ENCODE measurements at places on chromosomes 1 and 21. TPM values are rescaled to one million over a fixed set of nuclear protein-coding genes. Genes with fewer than 3 reads are reported as not detected.

Gene MLLT11
- total RNA-seq = 0.33 TPM

Gene PLEKHO1
- total RNA-seq = 3.7 TPM

DNA sequence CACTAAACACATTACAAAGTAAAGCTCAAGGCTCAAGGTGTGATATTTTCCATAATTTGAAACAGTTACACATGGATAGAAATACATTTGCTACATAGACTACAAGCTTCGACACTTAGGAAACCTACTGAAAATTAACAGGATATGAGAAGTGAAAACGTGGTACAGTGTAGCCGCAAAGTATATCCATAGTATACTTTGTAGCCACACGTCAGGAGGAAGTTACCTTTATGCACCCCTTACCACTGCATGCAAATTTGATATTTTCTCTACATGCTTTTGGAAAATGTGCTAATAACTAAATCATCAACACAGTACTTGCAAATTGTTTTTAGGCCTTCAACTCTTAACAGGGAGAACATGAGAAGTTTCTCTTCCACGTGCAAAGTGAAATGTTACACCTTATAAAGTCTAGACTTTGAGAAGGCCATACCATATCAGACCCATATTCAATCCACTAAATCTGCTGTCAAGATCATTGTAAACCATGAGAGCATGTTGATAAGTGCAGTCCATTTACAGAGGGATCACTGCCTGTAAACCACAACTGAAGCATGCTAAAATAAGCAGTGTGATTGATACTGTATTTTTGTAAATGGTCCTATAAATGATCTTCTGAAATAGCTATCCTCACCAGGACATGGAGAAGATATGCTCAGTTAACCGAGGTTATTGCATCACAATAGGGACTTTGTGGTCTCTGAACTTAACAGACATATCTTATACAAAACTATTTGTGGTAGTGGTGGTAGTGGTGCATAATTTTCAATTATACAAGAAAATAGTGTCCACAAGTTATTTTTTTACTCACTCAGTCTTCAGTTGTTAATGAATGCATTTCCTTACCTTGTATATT is 64.7 kb downstream of the VAV3 start:
- no peak for DNase-seq
- no peak overlapping the region for H3K27ac ChIP-seq
- no peaks in the 10 kb centered on the region for H3K27me3 ChIP-seq

GRCh38 chr1:12159816-12160215 is 7.0 kb upstream of the TNFRSF1B start:
- no peak overlapping the region for H3K27ac ChIP-seq
- no peaks in the 10 kb centered on the region for H3K36me3 ChIP-seq
- no peaks in the 10 kb centered on the region for H3K27me3 ChIP-seq
- peaks cover 6% of the 10 kb centered on the region for H3K4me1 ChIP-seq
- no peak for DNase-seq

Gene KRTAP19-1
- not detected for total RNA-seq

DNA sequence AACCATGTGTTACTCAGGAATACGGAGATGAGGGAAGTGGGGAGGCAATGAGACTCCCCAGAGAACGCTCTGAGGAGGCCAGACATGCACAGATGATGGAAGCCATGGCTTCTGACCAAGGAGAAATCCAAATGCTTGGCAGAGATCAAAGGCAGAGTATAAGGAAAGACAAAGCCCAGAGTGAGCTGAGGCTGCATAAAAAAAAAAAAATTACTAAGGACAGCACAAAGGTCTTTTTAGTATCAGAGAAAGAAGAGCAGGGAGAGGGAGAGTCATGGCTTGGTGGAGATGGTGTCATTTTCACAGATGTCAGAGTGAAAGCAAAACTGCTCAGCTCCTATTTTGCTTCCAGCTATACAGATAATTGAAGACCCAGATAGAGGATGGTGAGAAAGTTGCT is 8.1 kb upstream of the NCF2 start:
- H3K4me1 ChIP-seq = no peaks in the 10 kb centered on the region
- no peaks in the 10 kb centered on the region for H3K27me3 ChIP-seq
- DNase-seq = no peak
- H3K36me3 ChIP-seq = no peaks in the 10 kb centered on the region
- H3K4me3 ChIP-seq = no peak overlapping the region

Gene FCGR3A
- total RNA-seq = 127 TPM

DNA sequence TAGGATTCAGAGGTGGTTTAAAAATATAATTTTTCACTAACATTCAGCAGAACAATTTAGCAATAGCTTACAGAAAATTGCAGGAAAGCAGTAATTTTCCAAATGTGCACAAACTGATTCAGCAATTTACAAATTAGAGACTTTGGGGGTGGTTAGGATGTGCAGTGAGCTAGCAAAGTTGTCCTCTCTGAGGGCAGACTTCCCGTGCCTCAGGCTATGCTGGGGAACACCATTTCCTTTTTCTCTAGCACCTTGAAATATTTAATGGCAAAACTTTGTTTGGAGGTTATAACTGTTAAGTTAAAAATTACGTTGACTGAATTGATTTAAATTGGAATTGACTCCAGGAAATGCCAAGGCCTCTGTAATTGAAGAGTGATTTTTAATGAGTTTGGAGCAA is 258.9 kb downstream of the PTBP2 start:
- DNase-seq = no peak
- H3K27ac ChIP-seq = no peak overlapping the region
- H3K4me3 ChIP-seq = no peak overlapping the region
- no peaks in the 10 kb centered on the region for H3K27me3 ChIP-seq
- no peaks in the 10 kb centered on the region for H3K4me1 ChIP-seq

DNA sequence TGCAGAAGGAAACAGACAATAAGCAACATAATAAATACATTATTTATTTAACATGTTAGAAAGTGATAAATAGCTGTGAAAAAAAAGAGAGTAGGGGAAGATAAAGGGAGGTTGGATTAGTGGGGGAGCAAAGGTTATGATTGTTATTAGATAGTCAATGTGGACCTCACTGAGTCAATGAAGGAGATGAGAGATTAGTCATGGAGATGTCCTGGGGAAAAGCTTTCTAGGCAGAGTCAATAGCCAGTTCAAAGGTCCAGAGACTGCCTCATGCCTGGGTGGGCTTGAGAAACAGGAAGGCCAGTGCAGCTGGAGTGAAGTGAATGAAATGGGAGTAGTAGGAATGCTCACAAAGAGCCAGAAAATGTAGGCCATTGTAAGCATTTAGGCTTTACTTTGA is 187.1 kb upstream of the CACYBP start:
- no peaks in the 10 kb centered on the region for H3K36me3 ChIP-seq
- no peak overlapping the region for H3K4me3 ChIP-seq
- no peak overlapping the region for H3K27ac ChIP-seq
- H3K27me3 ChIP-seq = no peaks in the 10 kb centered on the region
- no peak for DNase-seq

- no peaks in the 10 kb centered on the region for H3K27me3 ChIP-seq
- peaks cover 20% of the 10 kb centered on the region for H3K4me1 ChIP-seq
- peak overlapping the region; percentile 92 for H3K4me3 ChIP-seq
- no peaks in the 10 kb centered on the region for H3K36me3 ChIP-seq
- H3K27ac ChIP-seq = peak overlapping the region; percentile 94
- DNase-seq = peak; percentile 75
Observed at GRCh38 chr1:52552236-52552504, 722 bp downstream of the TUT4 start.

Gene ANGPTL3
- total RNA-seq = 371 TPM

DNA sequence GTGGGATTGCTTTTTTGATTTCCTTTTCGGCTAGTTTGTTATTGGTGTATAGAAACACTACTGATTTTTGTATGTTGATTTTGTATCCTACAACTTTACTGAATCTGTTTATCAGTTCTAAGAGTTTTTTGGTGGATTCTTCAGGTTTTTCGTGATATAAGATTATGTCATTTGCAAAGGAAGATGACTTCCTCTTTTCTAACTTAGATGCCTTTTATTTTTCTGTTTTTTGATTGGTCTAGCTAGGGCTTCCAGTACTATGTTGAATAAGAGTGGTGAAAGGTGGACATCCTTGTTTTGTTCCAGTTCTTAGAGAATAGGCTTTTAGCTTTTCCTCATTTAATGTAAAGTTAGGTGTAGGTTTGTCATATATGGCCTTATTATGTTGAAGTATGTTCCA is 13.1 kb upstream of the NHLH2 start:
- no peak for DNase-seq
- H3K36me3 ChIP-seq = no peaks in the 10 kb centered on the region
- H3K4me1 ChIP-seq = no peaks in the 10 kb centered on the region
- H3K27ac ChIP-seq = no peak overlapping the region
- peaks cover 4% of the 10 kb centered on the region for H3K27me3 ChIP-seq
- no peak overlapping the region for H3K4me3 ChIP-seq

GRCh38 chr1:21590126-21590880 is 78.9 kb downstream of the RAP1GAP start:
- no peaks in the 10 kb centered on the region for H3K36me3 ChIP-seq
- no peaks in the 10 kb centered on the region for H3K27me3 ChIP-seq
- H3K27ac ChIP-seq = no peak overlapping the region
- DNase-seq = no peak
